Left forelimb (tissue), 1 donor: ENCODE measurements at places on chromosomes 16 and 17.

DNA sequence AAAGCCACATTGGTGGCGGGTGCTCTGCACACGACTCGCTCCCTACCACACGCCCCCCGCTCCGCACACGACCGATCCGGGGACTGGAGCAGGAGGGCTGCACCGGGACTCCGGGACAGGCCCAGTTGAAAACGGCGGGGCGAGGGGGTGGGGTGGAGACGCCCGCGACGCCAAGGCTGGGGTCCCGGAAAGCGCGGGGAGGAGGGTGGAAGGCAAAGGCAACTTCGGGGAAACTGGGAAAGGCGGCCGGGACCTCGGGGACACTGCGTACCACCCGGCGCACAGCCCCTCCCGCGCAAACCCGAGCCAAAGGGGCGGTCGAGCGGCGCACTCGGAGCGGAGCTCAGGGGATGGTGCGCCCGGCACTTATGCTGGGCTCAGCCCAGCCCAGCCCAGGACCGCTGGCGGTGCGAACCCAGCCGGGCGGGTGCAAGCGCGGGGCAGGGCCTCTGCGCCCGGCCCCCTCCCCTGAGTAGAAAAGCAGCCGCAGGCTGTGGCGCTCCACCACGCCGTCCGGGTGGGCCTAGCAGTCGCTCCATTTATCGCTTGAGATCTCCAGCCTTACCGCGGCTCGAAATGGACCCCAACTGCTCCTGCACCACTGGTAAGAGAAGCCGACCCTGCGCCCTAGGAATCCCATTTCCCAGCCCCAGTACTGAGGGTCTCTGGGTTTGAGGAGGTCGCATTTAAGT, at the start of gene MT1M:
MT1M (plus strand) TSS at position 504 of the 692 bp plus-strand sequence; CDS start at position 577, 73 bp downstream.
- DNase-seq: no peak

GRCh38 chr17:77432742-77433141, 292.0 kb downstream of the SEC14L1 start:
- DNase-seq: no peak

- DNase-seq: no peak
Measured at GRCh38 chr16:85479972-85480726, 133.0 kb upstream of the GSE1 start.

DNA sequence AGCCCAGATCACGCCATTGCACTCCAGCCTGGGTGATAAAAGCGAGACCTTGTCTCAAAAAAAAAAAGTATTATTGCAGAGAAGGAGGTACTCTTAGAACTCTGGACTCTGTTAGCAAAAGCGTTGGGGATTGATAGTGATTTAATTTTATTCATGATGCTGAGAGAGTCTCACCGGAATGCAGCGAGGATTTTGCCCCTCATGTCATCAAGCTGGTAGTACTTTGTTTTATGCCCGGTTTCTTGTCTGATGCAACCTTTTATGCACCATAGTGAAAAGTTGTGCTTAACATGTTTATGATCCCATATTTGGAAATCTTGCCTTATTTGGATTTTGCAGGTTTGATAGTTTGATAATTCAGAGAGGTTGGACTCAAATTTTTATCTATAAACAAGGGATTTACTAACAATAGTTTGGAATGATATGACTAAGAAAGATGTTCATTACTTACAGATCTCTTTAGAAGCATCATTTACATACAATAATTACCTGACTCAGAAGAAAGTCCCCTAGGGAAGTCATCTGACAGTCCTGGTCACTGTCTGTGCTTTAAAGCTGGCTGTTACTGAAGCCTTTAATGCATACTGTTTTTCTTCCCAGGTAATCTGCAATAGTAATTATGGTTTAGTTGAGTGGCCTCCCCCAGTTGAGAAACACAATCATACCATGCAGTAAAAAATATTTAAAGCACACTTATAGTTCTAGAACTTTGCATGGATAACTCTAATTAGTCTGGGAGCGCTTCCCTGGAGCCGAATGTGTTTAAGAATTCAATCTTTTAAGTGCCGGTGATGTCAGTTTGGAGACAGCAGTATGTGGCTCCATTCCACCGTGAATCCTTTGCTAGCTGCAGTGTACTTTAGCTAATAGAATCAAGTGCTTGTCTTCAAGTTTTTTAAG, 120.9 kb downstream of the PRKCA start:
- no peak for DNase-seq

DNA sequence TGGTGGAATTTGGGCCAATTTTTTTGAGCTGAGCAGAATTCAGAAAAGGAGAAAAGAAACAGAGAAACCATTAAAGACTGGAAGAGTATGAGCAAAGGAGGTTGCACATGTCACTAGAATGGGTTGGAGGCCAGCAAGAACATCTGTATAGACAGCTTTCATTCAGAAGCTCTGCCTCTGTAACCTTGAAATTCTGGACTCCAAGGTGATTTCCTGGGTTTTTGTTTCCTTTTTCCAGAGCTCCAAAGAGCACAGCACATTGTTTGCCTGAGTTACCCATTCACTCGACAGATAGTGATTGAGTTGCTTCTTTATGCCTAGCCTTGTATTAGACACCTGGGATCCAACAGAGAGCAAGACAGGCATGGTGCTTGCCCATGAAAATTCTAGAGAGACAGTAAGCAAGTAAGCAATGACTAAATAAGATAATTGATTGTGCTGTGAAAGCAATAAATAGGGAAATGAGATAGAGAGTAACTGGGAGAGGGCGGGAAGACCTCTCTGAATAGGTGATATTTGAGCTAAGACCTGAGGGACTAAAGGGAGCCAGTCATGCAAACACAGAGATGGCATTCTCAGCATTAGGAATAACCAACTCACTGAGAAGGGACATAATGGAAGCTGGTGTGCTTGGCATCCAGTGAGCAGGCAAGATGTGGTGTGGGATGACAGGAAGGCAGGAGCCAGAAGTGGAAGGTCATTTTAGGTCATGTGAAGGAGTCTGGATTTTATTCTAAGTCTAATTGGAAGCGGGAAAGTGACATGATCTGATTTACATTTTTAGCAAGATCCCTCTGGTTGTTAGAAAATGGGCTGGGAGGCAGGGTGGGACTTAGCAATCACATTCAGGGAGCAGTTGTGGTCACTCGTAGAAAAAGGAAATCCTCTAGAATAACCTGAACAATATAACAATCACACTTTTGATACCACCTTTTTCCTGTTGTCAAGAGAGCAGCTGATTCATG, 197.5 kb downstream of the HS3ST3A1 start:
- DNase-seq: no peak

DNA sequence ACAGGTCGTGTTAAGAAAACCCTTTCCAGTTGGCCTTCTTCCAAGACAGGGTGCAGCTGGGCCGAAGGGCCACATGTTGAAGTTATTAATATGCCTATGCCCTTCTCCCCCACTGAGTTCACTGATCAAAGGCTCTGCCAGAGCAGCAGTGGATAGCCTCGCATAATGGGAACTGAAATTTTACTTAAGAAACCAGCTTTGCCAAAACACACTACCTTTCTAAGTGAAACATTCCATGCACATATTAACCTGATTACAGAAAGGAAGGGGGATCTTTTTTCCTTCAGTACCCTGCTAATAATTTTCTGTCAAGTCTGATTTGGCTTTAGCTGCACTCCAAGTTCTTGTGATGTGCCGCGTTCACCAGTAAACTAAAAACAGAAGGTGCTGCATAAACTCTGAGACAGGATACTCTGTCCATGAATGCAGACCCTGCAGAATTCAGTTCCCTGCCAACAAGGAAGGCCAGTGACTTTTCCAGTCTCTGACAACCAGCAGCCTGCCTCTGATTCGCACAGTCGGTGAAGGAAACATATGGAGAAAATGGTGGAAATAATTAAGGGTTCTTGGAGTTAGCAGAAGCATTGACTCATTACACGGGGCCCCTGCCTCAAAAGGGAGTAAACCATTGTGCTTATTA, 283.8 kb downstream of the ZFHX3 start:
- DNase-seq: no peak

- no peak for DNase-seq
Measured at GRCh38 chr16:69711115-69711740, 15.1 kb downstream of the NQO1 start.
